ENCODE measurements at places on chromosomes 1 and 21.
A peak's percentile ranks its signal among the peaks of the same experiment; 100 is the strongest.

DNA sequence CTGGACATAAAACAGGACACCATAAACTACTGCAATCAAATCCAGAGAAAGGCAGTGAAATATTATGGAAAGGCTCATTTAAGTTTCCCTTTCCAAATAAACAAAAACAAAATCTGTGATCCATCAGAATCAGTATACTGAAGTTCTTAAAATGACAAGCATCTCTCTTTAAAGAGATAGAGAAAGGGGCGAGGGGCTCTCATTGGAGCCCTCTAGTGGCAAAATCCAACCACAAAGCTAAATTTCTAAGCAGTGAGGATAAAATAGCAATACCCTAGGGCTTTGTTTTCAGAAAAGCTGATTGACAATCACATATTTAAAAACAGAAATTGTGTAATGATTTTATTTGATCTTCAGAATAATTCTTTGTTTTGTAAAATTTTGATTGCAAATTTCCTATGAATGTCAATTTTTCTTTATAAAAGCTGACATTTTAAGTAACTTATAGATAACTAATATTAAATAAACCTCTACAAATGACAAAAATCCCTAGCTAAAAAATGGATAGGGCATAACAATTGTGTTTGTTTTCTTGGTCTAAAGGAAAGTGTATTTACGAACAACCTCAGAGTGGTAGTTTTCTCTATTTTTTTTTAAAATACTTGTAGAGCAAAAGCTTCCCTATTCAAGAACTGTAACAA lies 138.2 kb downstream of the COL24A1 start:
- DNase-seq, result peak; percentile 22

DNA sequence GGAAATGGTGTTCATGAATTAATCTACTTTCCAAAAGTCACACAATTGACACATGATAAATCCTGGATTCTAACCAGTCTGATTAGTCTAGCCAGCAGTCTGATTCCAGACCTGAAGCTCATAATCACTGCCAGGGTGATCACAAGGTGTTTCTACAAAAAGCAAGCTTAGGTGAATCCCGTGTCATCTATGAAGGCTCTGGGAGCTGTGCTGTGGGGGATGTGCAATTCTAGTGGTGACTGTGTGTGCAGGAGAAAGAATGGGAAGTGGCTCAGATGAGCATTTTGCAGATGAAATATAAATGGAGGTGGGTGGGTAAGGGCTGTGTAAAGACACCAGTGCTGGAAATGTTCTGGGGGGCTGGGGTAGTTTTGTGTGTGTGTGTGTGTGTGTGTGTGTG lies 1.8 kb upstream of the NPPB start:
- DNase-seq, result no peak

DNA sequence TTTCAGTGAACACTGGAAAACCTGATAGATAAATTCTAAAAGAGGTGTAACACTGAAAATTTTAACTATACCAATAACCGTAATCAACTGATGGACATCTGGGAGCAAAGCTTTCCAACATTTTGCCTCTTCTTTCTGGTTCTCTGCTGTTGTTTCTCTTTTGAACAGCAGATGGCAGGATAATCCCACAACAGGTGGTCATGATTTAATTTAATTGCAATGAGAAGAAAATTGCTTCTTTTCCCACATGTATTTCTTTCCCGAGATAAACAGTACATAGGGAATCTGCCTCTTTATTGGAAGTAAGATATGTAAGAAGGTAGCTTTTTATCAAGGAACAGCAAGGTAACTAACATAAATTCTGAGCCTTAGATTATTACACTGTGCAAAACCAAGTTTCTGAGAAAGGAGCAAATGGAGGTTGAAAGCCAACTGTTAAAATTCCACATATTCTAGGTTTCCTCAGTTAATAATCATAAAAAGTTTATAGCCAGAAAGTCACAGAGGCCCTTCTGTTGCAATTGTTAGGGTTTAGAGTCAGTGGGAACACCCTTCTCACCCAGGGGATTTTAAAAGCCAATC lies 72.9 kb downstream of the RPS6KA1 start:
- DNase-seq, result peak; percentile 61

GRCh38 chr1:226004396-226004795 lies 5.3 kb upstream of the SDE2 start:
- DNase-seq, result no peak

- no peak for DNase-seq
Observed at GRCh38 chr1:183259924-183260323, 73.9 kb downstream of the LAMC2 start.

DNA sequence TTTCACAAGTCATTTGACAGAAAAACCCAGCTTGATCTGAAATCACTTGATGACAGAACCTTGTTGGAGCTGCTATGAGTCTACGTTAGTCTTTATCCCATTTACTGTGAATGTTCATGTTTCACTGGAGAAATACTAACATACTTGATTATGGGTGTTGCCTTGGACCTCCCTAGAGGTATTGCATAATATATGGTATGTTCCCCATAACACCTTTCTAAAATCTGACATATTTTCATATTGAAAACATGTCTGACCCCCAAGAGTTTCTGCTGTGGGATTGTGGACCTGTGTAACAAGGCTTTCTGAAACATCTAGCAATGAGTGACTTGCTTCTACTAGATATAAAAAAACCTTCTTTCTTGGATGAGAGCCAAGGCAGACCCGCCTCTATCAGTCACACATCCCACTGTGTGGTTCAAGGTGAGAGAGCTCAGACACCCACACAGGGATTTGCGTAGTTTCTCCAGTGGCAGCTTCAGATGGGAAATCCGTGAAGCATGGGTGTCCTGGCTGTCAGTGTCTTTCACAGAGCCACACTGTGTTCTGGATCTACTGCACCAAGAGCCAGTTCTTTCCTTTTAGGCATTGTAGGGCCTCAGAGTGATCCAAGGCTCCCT lies 4.6 kb downstream of the NENF start:
- DNase-seq, result no peak

DNA sequence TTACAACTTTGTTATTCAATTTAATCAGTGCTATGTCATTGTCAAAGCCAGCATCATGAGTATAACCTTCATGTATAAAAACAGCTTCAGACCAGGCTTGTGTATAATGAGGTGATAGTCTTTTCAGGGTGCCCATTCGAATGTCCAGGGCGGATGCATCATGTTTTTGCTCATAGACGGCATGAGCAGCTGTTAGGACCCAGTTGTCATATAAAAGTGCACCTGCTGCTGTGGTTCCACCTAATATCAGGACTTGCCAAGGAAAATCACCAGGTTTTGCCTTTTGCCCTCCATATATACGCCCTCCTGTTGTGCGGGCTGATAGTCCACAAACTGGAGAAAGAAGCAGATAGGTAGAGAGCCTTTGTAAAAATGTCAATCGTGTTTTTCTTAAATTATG lies 14.9 kb downstream of the TARDBP start:
- no peak for DNase-seq

- DNase-seq, result no peak
Observed at GRCh38 chr1:211332830-211333229, 6.2 kb downstream of the TRAF5 start.

DNA sequence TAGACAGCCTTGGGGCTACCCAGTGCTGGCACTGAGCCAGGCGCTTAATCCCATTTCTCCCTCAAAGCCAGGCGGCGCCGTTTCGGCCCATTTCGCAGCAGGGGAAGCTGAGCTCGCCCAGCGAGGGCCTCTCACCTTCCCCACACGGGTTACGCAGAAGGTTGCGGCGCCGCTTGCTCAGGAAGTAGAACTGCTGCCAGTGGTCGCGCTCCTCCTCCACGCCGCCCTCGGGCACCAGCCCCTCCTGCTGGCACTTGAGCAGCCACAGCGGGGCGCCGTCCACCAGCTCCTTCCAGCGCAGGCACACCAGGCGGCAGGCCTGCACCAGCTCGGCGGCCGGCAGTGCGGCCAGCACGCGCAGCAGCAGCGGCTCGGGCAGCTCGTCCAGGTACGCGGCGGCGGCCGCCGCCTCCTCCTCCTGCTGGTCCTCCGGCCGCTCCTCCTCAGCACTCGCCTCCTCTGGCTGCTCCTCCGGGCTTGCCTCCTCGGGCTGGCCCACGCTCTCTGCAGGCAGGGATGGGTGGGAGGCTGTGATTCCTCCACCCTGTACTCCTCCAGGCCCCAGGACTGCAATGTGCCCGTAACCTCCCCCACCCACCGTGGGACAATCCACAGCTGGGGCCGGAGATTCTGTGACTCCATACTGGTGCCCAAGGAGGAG lies 3.8 kb downstream of the FBXO2 start:
- DNase-seq, result peak; percentile 79

DNA sequence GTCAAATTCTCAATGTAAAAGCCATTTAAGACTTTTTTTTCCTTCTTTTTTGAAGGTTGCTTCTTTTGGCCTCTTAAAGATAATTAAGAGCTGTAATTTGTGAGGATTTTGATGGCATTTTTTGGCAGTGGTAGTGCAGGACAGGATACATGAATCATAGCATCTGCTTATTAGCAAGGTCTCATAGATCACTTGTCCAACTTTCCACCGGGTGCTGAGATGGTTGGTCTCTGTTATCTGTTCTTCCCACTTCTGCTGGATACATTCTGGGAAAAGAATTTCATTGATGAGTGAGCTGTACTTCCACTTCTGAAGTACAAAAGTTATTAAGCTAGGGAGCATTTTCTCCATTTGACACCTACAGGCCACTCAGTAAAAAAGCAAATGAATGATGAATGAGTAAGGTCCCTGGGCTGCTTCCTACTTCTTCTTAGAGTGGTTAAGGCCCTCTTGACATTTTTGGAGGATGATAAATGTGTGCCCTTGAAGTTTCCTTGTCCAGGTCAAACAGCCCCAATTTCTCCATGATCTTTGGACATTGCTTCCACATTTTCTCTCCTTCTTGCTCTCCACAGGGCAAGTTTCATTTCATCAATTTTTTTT lies 100.6 kb downstream of the ROR1 start:
- DNase-seq, result no peak

GRCh38 chr1:19452221-19452663 lies 33.1 kb downstream of the CAPZB start:
- DNase-seq, result no peak

DNA sequence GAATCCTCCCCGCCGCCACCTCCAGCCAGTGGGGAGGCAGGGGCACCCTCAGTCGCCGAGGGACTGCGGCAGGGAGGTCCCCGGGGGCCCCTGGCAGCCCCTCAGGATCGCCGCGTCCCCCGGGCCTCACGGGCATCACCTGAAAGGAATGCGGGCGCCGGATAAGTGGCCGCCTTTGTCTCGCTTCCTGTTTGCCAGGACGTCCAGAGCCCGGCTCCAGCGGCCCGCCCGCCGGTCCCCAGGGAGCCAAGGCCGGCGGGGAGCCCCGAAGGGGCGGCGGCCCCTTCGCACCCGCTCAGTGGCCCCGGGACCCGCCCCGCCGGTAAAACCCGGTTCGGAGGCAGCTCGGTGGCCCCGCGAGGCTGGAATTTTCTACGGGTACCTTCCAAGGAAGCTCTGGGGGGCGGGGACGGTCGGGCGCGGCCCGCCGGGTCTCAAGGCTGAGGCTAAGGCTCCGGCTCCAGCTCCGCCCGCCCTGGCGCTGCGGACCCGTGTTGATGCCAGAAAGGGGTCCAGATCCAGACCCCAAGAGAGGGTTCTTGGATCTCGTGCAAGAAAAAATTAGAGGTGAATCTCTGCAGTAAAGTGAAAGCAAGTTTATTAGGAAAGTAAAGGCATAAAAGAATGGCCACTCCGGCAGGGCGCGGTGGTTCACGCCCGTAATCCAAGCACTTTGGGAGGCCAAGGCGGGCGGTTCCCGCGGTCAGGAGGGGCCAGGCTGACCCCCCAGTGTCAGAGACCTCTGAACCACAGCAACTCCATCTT lies 12.6 kb downstream of the TINAGL1 start:
- no peak for DNase-seq

DNA sequence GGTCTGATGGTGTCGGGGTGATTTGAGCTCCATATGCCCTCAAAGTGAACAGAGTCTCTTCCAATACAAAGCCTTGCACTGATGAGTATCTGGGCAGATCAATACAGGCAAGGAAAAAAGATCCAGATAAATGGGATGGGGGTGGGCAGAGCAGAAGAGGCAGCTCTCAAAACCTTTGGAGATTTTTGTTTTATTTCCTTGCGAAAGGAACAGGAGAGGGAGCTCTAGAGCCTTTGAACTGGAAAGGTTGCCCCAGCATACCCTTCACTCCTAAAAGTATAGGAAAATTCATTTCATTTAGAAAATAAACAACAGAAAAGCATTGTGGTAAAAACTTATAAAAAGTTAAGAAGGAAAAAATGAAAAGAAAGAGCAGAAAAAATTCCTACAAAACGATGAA lies 31.4 kb upstream of the OLIG2 start:
- DNase-seq, result no peak

GRCh38 chr1:193348769-193349535 lies 162.5 kb upstream of the B3GALT2 start:
- no peak for DNase-seq

- no peak for DNase-seq
Observed at GRCh38 chr1:56418151-56418631, 161.2 kb downstream of the PLPP3 start.

- DNase-seq, result no peak
Observed at GRCh38 chr1:208208132-208208487, 36.1 kb downstream of the PLXNA2 start.

DNA sequence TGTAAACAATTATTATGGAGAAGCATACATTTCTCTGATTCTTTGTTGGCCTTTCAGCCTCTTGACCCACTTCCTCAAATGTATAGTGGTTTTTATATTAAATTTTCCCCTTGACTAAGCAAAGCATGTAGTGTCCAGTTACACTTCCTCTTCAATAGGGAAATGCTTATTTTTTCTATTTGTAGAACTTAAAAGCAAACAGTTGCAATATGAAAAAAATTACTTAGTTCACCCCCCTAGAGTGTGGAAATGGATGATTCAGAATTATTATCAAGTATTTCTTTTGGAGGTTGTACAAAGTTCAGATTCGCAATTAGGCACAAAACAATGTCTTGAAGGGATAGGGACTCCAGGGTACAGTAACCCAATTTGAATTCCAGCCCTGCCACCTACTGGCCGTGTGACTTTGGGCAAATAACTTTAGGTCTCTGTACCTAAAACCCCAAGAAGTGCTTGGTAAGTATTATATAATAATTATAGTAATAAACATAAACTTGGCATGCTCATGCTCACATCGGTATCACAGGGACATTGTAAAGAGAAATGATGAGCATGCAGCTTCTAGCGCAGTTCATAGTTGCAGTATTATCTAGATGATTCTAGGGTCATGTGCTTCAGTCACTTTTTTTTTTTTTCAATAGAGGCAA lies 28.6 kb upstream of the IFNGR2 start:
- no peak for DNase-seq

GRCh38 chr1:156895927-156896326 lies 2.4 kb downstream of the PEAR1 start:
- DNase-seq, result no peak

GRCh38 chr1:182368358-182368757 lies 23.2 kb downstream of the GLUL start:
- DNase-seq, result no peak

Measured in T-cell (primary cell).